ENCODE measurements at places on chromosomes 12 and 14. TPM values are rescaled to one million over a fixed set of nuclear protein-coding genes. Genes with fewer than 3 reads are reported as not detected.

DNA sequence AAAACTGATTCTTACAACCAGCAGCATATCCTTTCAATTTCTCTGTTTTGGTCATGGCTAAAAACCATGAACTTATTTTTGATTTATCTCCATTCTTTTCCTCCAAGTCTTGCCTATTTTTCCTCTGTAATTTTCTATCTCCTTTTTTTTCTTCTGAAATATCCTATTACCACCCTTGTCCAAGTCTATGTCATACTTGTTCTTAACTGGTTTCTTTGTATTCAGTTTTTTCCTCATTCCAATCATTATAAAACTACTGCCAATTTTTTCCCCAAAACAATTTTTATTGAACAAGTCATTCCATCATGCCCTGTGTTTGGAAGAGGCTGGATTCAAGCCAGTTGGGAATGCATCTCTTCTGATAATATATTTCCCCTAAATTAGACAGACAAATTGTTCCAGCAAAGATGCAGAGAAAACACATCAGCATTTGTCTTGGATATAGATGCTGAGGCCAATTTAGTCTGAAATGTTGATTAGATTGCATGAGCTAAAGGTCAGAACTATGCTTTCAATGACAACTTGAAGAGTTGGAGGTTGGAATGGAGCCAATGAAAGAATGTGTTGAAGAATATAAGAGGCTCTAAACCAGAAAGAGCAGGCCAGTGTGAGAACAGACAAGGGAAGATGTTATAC lies 30.7 kb downstream of the OTOGL start:
- H3K4me3 ChIP-seq = no peak overlapping the region
- no peaks in the 10 kb centered on the region for H3K36me3 ChIP-seq
- no peak overlapping the region for H3K27ac ChIP-seq
- H3K27me3 ChIP-seq = no peaks in the 10 kb centered on the region
- DNase-seq = no peak

DNA sequence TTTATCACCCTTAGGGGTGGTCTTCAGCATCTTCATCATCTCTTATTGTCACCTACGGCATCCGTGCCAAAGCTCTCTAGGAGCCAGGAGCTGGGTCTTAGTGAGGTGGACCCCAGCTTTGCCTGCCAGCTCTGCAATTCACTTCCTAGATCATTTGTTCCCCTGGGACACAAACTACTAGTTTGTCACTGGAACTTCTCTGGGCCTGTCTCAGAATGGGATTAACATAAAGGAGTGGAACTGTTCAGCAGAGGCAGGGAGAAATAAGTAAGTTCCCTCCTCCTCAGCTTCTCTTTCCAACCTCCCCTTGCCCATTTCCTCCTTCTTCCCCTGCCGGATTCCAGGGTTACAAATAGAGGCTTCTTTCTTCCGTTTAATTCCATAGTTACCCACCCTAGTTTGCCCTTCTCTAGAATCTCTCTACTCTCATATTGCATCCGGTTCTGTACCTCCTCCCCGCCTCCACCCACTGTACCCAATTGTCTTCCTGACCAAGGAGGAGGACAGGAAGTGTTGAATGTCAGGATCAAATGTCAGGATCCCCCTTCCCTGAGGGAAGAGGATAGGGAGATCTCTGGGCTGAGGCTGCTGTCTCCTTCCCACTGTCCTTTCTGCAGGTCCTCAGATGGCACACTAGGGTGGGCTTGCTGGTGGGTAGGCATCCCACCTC lies 25.0 kb downstream of the LARP4 start:
- H3K36me3 ChIP-seq = 0 out of 2 replicates have a peak, but pooled peaks cover 9% of the 10 kb centered on the region
- no peak overlapping the region for H3K27ac ChIP-seq
- H3K4me3 ChIP-seq = no peak overlapping the region
- no peaks in the 10 kb centered on the region for H3K27me3 ChIP-seq
- DNase-seq = no peak

- DNase-seq = no peak
- H3K27ac ChIP-seq = no peak overlapping the region
- H3K27me3 ChIP-seq = no peaks in the 10 kb centered on the region
- H3K4me3 ChIP-seq = no peak overlapping the region
- H3K4me1 ChIP-seq = peaks cover 14% of the 10 kb centered on the region
Observed at GRCh38 chr14:39240769-39241168, 7.1 kb downstream of the MIA2 start.

RNASE1 gene
- total RNA-seq = 47.4 TPM

PTGES3 gene
- 322 TPM for total RNA-seq

Measured in PC-9 (cell line).